ENCODE measurements at places on chromosomes 12 and 14.

DNA sequence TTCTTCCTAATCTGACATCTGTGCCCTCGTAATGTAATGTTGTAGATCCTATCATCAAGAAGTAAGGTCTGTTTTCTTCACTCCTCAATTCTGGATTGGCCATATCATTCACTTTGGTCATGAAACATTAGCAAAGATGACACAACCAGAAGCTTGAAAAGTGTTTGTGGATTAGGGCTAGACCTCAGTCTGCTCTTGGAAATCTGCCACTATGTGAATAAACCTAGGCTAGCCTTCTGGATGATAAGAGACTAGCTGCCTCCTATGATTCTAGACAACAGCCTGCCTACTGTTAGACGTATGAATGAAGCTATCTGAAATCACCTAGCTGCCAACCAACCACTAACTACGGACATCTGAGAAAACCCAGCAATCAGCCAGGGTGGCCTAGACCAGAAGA lies 38.7 kb upstream of the LYZ start:
- DNase-seq, result no peak

DNA sequence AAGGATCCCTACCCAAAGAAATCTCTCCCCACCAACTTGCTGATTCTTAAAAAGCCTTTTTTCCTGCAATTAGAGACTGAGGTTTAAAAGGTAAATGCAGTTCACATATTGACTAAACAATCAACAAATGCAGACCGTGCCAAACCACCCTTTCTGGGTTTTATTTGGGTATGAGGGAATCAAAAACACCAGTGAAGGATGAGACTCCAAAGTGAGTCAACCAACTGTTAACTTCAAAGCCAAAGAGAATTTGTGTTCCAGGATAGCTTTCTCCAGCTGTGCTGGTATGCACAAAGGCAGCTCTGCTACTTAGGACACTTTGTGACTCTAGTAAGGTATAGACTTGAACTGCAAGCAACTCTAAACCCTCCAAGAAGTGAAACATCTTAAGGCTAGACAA lies 39.4 kb downstream of the RPS29 start:
- DNase-seq, result no peak

- no peak for DNase-seq
Observed at GRCh38 chr12:48999371-49000131, at the start of gene DDN. Gene DDN, minus strand, starts transcription at chr12:48999375. Its CDS starts 88 bp downstream, at chr12:48999287.

DNA sequence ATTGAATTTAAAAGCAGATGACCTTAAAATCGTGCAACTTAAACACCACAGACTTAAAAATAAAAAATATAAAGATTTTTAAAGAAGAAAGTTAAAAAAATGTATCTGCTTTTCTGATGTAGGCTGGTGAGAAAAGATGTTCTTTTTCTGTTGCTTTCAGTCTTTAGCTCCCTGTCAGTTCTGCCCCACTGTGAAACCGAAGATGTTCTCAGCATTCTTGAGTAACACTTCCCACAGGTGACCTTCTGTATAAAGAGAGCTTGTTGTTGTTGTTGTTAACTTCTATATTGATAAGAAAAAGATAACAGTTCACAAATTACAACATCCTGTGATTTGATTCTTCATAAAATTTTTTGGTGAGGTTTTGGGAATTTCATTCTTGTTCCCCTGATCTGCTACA lies 377.9 kb upstream of the RGS6 start:
- no peak for DNase-seq

DNA sequence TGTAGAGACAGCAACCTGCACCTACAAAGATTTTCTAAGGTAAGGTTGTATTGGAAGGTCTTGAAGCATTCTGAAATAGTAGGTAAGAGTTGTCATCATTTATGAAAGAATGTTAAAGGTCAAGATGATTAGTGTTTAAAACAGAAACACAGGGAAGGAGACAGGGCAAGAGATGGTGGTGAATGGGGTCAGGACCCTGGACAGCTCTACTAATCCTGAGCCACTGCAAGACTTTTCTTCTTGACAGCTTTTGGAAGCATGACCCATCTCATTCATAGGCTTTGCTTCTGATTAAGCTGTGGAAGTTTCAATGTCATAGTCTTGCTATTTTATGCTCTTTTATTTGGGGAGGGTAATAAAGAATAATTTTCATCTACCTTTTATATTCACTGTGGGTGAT lies 75.5 kb upstream of the CAND1 start:
- no peak for DNase-seq

GRCh38 chr12:76057326-76057725 lies 25.8 kb upstream of the PHLDA1 start:
- no peak for DNase-seq

Data from NCI-H2029 (cell line).